H1 (cell line): ENCODE measurements at places on chromosomes 7 and 10.

- DNase-seq: no peak
- H3K36me3 ChIP-seq: no peaks in the 10 kb centered on the region
- H3K4me3 ChIP-seq: no peak overlapping the region
- no peaks in the 10 kb centered on the region for H3K4me1 ChIP-seq
- no peaks in the 10 kb centered on the region for H3K27me3 ChIP-seq
Measured at GRCh38 chr7:38463277-38464225, 167.6 kb downstream of the AMPH start.

DNA sequence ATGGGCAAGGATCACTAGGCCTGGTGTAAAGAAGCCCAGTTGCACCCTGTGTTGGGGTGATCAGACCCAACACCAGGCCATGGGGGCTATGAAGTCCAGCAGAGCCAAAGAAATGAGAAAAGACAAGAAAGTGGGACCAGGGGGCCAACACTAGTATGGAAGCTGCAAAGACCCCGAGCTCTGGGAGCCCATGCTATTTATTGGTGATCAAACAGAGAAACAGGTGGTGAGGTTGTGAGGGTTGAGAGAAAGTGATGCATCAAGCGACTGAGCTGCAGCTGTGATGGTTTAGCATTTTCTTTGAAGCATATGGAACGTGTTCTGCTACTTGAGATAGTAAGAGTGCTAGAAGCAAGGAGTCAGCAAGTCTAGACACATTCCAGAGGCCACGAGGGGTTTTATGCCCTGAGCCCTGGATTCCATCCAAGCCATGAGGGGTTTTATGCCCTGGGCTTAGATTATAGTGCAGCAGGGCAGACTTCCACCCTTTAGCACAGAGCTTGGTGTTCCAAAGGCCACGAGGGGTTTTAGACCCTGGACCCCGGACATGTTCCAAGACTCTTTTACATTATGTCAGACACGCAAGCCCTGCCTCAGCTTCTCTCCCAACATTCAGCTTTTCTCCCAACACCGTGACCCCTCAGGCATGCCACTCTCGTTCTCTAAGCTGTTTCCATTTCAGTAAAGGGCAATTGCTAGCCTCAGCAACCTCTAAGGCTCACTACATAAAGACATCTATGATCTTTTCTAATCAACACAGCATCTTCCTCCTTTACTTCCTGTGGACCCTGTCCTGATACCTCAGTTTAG, 43.1 kb upstream of the GPAM start:
- DNase-seq: no peak
- H3K27me3 ChIP-seq: no peaks in the 10 kb centered on the region
- H3K27ac ChIP-seq: no peak overlapping the region
- no peaks in the 10 kb centered on the region; the same call in 1 of the 2 replicates for H3K36me3 ChIP-seq
- no peaks in the 10 kb centered on the region for H3K4me1 ChIP-seq

- no peaks in the 10 kb centered on the region for H3K27me3 ChIP-seq
- no peak overlapping the region for H3K27ac ChIP-seq
- no peaks in the 10 kb centered on the region for H3K36me3 ChIP-seq
- H3K4me3 ChIP-seq: no peak overlapping the region
- peaks cover 4% of the 10 kb centered on the region for H3K4me1 ChIP-seq
Measured at GRCh38 chr10:119500123-119500795, 42.3 kb downstream of the RGS10 start.

GRCh38 chr10:132360766-132361447, 28.9 kb downstream of the LRRC27 start:
- H3K4me1 ChIP-seq: no peaks in the 10 kb centered on the region
- H3K27ac ChIP-seq: no peak overlapping the region
- H3K4me3 ChIP-seq: no peak overlapping the region
- H3K36me3 ChIP-seq: no peaks in the 10 kb centered on the region
- peak; percentile 89 for DNase-seq
- H3K27me3 ChIP-seq: no peaks in the 10 kb centered on the region

DNA sequence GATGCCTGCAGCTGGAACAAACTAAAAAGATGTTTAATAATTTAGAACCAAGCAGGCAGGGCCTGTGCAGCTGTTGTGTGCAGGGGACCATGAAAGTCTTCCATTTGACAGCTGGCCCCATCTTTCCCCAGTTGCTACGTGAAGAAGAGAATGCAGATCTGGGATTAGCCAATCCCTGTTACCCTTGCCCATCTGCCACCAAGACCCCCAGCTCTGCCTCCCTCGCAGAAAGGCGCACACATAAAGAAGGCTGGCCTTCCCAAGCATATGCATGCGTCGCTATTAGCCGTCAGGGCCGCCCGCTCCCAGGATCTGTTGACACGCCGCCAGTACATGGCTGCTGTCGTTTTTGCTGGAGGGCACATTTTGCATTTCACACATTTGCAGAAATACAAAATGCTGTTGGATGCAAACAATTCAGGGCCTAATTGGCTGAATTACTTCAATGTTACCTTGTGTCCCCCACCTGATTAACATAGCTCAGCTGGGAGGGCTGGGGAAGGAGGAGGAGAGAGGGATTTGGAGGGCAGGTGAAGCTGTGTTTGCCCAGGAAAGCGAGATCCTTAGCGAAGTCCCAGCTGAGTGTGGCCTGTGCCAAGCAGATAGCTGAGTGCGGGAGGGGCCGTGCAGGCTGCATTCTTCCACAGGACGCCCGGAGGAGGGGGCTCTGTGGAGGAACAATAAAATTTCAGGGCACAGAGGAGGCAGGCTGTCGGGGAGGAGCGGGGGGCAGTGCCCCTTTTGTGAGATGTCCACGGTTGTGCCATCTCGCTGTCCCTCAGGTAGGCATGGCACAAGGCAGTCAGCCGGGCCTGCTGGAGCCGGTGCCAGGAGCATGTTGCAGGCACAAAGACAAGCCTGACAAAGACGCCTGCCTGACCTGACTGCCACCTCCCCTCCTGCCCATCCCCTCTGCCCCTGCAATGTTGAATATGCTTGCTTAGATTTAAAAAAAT, 443.0 kb upstream of the MKI67 start:
- H3K36me3 ChIP-seq: no peaks in the 10 kb centered on the region
- no peak overlapping the region for H3K27ac ChIP-seq
- DNase-seq: no peak
- H3K4me1 ChIP-seq: no peaks in the 10 kb centered on the region
- no peaks in the 10 kb centered on the region for H3K27me3 ChIP-seq
- H3K4me3 ChIP-seq: no peak overlapping the region

DNA sequence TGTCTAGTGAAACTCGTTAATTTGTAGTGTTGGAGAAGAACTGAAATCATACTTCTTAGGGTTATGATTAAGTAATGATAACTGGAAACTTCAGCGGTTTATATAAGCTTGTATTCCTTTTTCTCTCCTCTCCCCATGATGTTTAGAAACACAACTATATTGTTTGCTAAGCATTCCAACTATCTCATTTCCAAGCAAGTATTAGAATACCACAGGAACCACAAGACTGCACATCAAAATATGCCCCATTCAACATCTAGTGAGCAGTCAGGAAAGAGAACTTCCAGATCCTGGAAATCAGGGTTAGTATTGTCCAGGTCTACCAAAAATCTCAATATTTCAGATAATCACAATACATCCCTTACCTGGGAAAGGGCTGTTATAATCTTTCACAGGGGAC, 187.6 kb downstream of the CFTR start:
- no peaks in the 10 kb centered on the region for H3K4me1 ChIP-seq
- no peak overlapping the region for H3K4me3 ChIP-seq
- no peaks in the 10 kb centered on the region for H3K27me3 ChIP-seq
- no peak for DNase-seq
- no peaks in the 10 kb centered on the region for H3K36me3 ChIP-seq

- H3K27me3 ChIP-seq: no peaks in the 10 kb centered on the region
- DNase-seq: no peak
- no peak overlapping the region for H3K4me3 ChIP-seq
- no peaks in the 10 kb centered on the region for H3K4me1 ChIP-seq
Measured at GRCh38 chr10:105025092-105025491, 384.0 kb downstream of the SORCS3 start.

DNA sequence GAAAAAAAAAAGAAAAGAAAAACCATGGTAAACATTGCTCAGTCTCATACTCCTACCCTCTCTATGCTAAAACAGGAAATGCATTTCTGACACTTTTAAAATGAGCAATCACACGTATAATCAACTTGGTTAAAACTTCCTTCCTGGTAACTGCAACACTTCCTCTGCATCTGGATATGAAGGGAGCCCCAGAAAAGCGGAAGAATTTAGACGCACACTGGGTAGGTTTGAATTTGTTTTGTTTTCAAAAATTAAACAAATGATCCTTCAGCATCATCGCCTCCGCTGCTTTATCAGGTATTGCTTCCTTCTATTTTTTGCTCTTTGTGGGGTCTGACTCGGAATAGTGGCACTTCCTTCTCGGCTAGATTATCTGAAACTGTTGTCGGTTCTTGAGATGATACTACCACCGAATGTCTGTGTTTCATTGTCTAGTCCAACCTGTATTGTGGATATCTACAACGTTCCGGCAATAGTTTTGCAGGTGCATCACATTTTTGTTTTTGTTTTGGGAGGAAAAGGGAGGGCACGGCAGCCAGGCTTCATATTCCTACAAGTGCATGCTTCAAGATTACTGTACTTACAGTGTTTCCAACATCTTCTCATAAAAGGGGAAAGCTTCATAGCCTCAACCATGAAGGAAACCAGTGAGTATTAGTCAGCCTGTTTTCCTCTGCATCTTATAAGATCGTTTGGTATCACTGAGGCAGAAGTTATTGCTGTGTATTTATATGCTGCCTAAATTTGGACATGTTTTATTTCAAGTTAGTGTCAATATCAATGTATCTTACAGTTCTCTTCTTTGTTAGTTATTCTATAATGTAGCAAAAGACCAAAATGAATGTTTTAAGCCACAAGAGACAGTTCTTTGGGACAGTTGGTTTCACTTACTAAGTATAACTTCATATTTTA, at the start of gene PIK3CG:
Gene PIK3CG (plus strand): TSS at position 153 of the 912 bp plus-strand sequence. CDS start 2,280 bp downstream, outside the sequence.
- H3K4me3 ChIP-seq: no peak within 1 kb of the TSS
- no peaks in the 10 kb centered on the region for H3K27me3 ChIP-seq
- no peak within 1 kb of the TSS for H3K27ac ChIP-seq
- H3K36me3 ChIP-seq: no peaks in the 10 kb centered on the region
- DNase-seq: no peak

GRCh38 chr7:21953781-21954180, 8.1 kb upstream of the CDCA7L start:
- no peaks in the 10 kb centered on the region for H3K36me3 ChIP-seq
- no peak overlapping the region for H3K4me3 ChIP-seq
- H3K27ac ChIP-seq: no peak overlapping the region
- DNase-seq: no peak
